ENCODE measurements at places on chromosomes 1 and 21.

DNA sequence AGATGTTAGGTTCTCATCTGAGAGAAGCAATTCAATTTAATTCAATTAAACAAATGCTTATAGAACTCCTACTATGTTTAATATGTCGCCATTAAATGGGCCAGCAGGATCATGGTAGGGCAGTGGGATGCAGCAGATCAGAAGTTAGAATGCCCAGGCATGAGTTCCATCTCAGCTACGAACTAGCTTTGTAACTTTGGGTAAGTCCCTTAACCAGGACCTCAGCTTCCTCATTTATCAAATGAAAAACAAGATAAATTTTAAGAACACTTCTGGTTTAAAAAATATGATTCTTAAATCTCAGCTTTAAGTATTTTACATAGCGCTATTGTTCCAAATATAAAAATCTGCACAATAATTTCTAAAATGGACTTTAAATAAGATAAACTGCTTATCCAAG, 67.5 kb upstream of the GFI1 start:
- no peak for DNase-seq

DNA sequence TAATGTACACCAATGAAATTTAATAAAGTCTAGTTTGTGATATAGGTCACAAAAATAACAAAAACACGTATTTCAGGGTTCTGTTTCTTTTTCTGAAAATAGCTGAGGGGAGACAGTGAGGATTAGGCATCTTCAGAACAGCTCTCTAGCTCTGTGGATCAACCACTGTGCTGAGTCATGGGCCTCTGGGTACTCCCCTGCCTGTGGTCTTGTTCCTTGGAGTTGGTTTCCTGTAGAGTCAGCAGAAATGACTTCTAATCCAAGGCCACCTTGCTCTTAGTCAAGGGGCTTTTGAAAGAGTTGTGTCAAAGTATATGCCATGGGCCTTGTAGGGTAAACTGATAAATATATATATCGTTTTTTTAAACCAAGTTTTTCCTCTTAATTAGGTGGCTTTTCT, 141.8 kb upstream of the ZRANB2 start:
- DNase-seq: no peak

GRCh38 chr1:198220428-198220827, 63.6 kb downstream of the NEK7 start:
- DNase-seq: no peak

GRCh38 chr1:41322835-41323234, 38.4 kb upstream of the FOXO6 start:
- peak; percentile 22 for DNase-seq

- peak; percentile 24 for DNase-seq
Measured at GRCh38 chr1:15758343-15758931, at the start of gene FBLIM1. TSS of gene FBLIM1 (plus strand) at chr1:15758795. CDS start at chr1:15764984, 6,189 bp downstream.

Measured in stimulated activated CD4-positive, alpha-beta T cell treated with anti-CD3 and anti-CD28 coated beads, Interleukin-4, amount 100 ng/mL, for 1 hour (primary cell).